ENCODE measurements at places on chromosomes 1 and 21.

GRCh38 chr1:205567716-205568115, 63.2 kb downstream of the CDK18 start:
- no peak for DNase-seq

DNA sequence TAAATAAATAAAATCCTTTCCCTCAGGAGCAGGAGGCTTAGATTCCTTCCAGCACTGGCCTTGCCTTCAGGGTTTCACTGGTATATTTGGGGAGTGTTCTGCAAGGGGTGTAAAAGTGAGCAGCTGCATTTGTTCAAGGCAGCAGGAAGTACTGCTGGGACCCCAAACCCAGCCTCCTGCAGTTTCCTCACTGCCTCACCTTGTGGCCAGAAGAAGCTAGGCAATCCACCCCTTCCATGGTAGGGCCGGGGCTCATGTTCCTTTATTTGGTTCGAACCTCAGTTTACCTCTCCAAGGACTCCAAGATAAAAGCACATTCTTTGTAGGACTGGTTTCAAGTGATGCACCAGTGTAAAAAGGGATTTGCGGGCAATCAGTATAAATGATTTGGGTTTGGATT, 21.0 kb upstream of the CFAP126 start:
- DNase-seq, result no peak

- DNase-seq, result no peak
Observed at GRCh38 chr1:160925652-160926244, 28.9 kb downstream of the ITLN2 start.

DNA sequence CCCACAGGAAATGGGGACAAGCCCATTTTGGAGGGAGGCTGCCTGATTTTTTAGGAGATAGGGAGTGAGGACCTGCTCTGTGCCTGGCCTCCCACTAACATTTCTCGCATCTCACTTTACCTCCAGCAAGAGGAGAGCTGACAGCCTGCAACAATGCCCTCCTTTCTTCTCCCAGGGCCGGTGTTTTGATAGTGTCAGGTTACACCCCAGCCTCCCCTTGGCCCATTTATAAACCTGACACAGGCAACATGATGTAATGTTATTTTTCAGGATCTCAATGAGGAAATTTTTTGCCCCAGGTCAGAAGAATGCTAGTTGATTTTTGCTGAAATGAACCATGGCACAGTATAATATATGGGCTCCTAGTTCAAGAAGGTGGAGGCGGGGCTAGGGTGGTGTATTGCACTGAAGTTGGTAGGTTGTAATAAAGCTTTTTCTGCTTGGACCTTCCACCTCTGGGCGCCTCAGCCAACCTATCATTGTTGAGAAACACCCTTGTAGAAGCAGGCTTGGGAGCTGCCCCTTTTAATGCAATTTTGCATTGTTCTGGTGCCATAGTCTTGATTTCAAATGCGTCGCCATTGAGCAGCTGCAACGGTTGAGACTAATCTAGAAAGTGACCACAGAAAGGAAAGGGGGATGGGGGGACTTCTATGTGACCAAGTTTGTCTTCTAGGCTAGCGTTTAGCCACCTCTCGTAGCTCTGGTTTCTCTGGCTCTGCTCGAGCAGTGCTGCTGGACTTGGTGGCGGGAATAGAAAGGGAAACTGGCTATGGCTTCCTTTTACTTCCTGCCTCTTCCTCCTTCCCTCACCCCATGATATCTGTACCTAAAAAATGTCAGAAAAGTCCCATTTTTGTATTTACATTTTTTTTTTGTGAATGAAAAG, 53.0 kb downstream of the PBX1 start:
- DNase-seq, result no peak

- no peak for DNase-seq
Observed at GRCh38 chr1:230818367-230818766, 50.0 kb downstream of the C1orf198 start.

DNA sequence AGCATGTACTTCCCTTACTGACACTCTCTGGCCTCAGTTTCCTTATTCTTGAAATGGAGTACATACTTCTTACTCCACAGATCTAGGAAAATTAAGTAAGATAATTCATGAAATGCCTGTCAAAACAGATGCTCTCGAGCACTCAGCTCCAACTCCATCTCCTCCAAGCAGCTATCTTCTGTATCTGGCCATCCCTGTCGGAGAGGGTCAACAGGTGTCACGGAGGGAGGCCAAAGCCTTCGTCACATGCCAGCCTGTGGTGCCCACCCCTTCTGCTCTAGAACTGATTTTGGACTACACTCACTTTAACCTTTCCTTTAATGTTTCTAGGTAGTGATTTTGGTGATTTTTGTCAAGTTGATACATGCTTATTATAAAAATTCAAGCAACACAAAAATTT, 18.8 kb upstream of the PKP1 start:
- DNase-seq, result no peak

- no peak for DNase-seq
Observed at GRCh38 chr1:192539297-192540092, 36.1 kb upstream of the RGS1 start.

GRCh38 chr21:35325953-35326352, 276.9 kb upstream of the RUNX1 start:
- DNase-seq, result no peak

GRCh38 chr1:187689129-187689528, 860.4 kb downstream of the PLA2G4A start:
- no peak for DNase-seq

All from activated T-helper 1 cell treated with Interleukin-2 at 50 U/mL for 16 hours (primary cell).